ENCODE measurements at places on chromosomes 6 and 20.

- peak; percentile 9 for DNase-seq
These were observed 273.8 kb downstream of the CDH4 start for GRCh38 chr20:61525781-61526431.

- no peak for DNase-seq
These were observed 65.1 kb upstream of the CDH4 start for GRCh38 chr20:61186771-61187472.

- no peak for DNase-seq
These were observed 2.1 kb downstream of the FAM217B start for GRCh38 chr20:59942245-59942644.

GRCh38 chr6:150196942-150197745 lies 54.3 kb downstream of the PPP1R14C start:
- peak; percentile 36 for DNase-seq

- no peak for DNase-seq
These were observed 65.2 kb downstream of the GCNT2 start for GRCh38 chr6:10586302-10586701.

- no peak for DNase-seq
These were observed 359.6 kb upstream of the ID4 start for GRCh38 chr6:19477563-19477962.

DNA sequence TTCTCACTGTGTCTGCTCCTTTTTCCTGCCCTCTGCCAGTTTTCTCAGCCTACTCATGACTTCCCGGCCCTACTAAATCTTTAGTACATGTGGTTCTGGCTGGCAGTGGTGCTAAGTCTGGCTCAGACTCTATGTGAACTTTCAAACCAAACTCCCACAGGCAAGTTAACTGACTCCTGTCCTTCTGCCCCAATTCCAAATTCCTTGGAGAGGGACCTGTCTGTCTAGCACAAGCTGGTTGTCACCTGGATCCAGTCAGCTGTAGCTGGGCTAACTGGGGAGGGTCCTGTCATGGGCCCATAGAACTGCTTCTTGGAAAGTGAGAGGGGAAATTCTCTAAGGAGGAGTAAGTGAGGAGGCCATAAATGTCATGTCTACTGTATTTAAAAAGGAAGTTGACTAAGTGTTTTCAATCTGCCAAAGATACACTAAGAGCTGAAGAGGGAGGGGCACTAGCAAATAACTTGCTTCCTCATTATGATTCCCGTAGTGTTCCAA lies 240.1 kb downstream of the KCNQ5 start:
- DNase-seq = no peak

- no peak for DNase-seq
These were observed 248.6 kb upstream of the QKI start for GRCh38 chr6:163165922-163166321.

- DNase-seq = no peak
These were observed 36.9 kb upstream of the SLC16A10 start for GRCh38 chr6:111050261-111051023.

GRCh38 chr6:5994234-5994998 lies 12.3 kb downstream of the NRN1 start:
- DNase-seq = no peak

DNA sequence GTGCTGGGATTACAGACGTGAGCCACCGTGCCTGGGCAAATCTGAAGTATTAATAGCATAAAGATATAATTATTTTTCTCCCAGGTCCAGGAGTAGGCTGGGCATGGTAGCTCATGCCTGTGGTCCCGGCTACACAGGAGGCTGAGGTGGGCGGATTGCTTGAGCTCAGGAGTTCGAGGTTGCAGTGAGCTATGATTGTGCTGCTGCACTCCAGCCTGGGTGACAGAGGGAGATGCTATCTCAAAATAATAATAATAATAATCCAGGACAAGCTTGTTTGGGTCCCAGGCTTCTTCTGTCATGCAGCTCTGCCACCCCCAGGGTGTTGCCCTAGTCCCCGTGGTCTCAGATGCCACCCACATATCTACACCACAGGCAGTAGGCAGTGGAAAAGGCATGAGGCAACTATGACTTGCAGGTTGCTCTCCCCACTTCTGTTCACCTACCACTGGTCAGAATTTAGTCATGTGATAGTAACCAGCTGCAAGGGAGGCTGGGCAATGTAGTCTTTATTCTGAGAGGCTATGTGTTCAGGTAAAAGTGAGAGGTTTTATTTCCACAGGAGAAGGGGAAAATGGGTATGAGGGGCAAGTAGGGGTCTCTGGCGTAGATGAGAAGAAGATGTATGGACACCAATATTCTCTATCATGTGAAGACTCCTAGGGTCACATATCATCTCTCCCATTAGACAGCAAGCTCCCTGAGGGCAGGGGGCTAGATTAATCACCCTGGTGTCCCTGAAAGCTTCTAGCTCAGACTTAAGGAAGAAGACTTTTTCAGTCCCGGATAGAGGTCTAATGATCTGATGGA lies 25.7 kb downstream of the TCF15 start:
- peak; percentile 78 for DNase-seq

DNA sequence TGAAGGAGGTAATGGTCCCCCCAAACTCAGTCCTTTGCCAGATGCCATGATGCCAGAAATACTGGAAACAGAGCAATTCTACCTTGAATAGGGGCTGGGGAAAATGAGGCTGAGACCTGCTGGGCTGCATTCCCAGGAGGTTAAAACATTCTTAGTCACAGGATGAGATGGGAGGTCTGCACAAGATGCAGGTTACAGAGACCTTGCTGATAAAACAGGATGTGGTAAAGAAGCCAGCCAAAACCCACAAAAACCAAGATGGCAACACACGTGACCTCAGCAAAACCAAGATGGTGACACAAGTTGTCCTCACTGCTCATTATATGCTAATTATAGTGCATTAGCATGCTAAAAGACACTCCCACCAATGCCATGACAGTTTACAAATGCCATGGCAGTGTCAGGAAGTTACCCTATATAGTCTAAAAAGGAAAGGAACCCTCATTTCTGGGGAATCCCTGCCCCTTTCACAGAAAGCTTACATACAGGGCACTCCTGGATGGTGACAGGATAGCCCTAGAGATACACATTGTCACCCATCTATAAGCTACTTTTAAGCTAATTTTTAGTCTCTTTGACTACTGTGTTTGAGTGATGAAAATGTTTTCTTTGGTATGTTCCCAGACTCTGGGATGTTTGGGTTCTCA lies 979.7 kb downstream of the TBC1D32 start:
- DNase-seq = no peak

GRCh38 chr20:59082981-59083380 lies 40.4 kb upstream of the PRELID3B start:
- no peak for DNase-seq

DNA sequence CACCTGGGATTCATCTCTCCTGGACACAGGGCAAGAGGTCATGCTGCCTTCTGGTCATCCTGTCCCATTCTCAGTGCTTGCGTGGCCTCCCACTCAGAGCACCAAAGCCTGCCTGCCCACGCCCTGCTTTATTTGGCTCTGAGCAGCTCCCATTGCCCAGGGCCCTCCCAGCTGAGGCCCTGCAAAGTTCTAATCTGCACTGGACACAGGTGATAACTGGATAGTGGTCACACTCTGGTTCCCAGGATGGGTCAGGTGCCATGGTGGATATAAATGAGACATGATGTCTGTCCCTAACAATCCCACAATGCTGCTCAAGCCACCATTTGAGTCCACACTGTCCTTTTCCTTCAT lies 39.5 kb downstream of the CPXM1 start:
- no peak for DNase-seq

DNA sequence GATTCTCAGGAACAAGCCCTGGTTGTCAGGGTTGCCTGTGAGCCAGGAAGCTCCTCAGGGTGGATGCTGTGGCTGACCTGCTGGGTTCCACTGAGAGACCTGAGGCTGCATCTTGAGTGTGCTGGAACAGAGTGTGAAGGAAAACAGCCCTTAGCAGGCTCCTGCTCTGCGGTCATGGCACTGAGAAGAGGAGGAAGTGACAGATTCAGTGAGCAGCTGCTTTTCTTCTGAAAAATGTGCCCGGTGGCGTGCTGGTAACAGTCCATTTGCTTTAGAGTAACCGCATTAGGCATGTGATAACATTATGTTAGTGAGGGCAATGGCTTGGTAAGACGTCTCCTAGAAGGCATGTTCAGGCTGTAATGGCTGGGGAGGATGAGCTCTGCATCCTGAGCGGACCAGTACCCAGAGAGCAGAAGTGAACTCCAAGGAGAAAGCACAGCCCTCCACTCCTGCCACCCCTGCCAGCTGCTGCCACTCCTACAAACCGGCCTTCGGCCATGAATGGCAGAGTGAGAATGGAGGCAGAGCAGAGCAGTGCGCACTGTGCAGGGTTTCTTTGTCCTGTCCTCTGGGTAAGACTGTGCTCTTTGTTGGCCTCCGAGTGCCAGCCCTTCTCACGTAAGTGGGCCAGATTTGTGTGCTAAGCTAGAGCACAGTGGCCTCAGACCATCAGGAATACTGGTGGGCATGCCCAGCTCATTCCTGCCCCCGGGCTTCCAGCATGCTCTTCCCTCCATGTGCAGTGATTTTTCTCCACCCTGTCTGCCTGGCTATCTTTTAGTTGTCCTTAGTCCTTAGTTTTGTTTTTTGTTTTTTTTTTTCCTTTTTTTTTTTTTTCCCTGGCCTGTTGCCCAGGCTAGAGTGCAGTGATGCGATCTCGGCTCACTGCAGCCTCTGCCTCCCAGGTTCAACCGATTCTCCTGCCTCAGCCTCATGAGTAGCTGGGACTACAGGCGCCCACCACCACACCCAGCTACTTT lies 98.1 kb upstream of the VSTM2L start:
- DNase-seq = no peak

- no peak for DNase-seq
These were observed 7.1 kb upstream of the DDO start for GRCh38 chr6:110422444-110422822.

DNA sequence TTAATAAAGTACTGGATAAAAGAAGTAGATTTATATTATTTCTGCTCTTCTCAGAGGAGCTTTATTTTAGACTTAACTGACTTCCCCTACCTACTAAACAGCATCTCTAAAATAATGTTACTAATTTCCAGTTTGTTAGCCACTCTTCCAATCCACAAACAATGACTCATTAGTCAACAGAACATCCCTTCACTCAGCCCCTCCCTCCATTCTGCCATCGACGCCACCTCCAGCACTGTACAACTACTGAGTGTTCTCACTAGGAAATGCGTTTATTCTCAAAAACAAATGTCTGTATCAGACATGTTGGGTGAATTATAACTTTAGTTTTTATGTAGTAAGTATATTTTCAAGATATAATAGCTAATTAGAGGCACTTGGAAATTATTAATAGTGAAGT lies 427.0 kb downstream of the EYS start:
- DNase-seq = no peak

DNA sequence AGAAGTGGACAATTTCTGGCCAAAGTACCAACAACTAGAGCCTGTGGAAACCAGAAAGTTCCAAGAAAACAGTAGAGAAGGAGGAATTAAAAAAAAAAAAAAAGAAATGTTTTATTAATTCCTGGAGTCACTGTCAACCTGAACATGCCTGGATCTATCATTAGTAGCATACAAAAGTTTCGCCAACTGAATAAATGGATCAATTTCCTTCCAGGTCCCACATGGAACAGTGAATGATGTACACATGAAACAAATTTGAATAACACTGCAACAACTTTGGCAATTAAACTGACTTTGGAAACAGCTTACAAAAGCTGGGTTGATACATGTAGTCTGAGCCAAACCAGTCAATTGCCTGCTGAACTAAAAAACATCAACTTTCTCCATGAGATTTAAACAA lies 90.0 kb upstream of the HMGCLL1 start:
- no peak for DNase-seq

DNA sequence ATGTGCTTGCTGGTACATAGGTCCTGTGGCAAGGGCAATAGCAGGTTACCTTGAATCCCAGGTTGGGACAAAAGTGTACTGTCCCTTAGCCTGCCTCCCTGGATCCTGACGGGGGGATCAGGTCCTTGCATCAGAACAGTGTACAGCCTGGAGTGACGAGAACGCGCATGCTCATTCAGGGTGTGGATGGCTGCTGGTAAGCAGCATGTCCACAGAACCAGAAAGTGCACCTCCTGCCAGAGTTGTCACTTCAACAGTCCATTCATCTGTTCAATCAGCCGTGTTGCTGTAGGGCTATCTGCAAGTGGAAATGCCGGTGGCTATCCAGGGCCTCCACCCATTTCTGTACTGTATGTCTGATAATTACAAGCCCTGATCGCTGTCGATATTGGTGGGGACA lies 236.3 kb upstream of the SOX4 start:
- DNase-seq = no peak

GRCh38 chr6:19153270-19153980 lies 683.7 kb upstream of the ID4 start:
- DNase-seq = no peak

DNA sequence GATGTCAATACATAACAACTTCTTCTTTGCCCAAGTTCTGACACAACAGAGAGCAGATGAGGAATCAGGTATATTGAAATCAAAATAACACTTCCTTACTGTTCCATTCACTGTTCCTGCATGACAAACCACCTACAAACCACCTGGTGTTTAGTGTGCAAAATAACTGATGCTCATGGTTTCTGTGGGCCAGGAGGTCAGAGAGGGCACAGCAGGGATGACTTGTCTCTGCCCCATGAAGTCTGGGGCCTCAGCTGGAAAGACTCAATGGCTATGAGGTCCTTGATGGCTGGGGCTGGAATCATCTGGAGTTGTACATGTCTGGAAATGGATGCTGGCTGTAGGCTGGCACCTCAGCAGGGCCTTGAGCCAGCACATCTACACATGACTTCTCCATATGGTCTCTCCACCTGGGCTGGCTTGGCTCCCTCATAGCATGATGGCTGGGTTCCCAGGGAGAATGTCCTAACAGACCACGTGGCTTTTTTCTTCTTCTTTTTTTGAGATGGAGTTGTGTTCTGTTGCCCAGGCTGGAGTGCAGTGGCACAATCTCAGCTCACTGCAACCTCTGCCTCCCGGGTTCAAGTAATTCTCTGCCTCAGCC lies 7.4 kb upstream of the COX4I2 start:
- no peak for DNase-seq

GRCh38 chr20:3248167-3248992 lies 9.4 kb upstream of the SLC4A11 start:
- DNase-seq = no peak

DNA sequence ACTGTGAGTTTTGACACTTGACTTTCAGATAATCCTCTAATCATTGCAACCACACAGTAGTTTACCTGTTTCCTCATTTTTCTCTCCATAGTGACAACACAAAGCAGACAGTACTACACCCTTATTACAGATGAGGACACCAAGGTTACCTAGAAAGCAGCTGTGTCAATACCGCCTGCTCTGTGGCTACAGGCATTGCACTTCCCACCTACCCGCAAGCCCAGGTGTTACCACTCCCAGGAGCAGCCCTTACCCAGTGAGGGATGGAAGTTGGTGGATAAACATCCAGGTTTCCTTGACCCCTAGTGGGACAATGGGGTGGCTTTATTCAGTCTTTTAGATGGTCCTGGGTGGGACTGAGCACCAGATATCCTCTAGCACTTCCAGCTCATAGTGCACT lies 503.6 kb downstream of the PTPRT start:
- no peak for DNase-seq
